ENCODE measurements at places on chromosomes 3 and 15.

GRCh38 chr3:16990163-16990562 is 105.4 kb downstream of the PLCL2 start:
- no peak for DNase-seq
- peaks cover 5% of the 10 kb centered on the region for H3K4me1 ChIP-seq
- no peaks in the 10 kb centered on the region for H3K36me3 ChIP-seq
- H3K27me3 ChIP-seq, result no peaks in the 10 kb centered on the region
- no peak overlapping the region for H3K4me3 ChIP-seq

DNA sequence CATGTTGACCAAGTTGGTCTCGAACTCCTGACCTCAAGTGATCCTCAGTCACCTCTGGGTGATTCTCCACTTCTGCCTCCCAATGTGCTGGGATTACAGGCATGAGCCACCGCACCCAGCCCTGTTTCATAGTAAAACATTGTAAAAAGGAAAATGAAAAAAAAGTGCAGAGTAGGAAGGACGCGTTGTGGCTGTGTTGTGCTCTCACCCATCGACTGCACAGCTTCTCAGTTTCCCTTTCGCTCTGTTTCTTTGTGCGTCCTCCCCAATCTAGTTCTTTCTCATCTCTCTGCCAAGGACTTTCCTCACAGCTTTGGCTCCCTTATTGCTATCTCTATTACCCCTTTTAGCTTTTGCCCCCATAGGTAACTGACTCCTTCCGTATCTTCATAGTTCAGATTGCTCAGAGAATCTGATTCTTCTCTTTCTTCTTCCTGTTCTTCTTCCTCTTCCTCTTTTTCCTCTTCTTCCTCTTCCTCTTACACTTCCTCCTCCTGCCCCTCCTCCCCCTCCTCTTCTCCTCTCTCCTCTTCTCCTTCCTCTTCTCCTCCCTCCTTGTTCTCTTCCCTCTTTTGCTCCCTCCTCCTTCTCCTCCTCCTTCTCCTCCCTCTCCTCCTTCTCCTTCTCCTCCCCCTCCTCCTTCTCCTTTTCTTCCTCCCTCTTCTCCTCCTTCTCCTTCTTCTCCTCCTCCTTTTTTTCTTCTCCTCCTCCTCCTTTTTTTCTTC is 81.1 kb upstream of the VGLL4 start:
- peaks cover 2% of the 10 kb centered on the region for H3K36me3 ChIP-seq
- H3K27ac ChIP-seq, result no peak overlapping the region
- peaks cover 13% of the 10 kb centered on the region for H3K4me1 ChIP-seq
- H3K27me3 ChIP-seq, result peaks cover 18% of the 10 kb centered on the region
- DNase-seq, result no peak
- H3K4me3 ChIP-seq, result no peak overlapping the region

DNA sequence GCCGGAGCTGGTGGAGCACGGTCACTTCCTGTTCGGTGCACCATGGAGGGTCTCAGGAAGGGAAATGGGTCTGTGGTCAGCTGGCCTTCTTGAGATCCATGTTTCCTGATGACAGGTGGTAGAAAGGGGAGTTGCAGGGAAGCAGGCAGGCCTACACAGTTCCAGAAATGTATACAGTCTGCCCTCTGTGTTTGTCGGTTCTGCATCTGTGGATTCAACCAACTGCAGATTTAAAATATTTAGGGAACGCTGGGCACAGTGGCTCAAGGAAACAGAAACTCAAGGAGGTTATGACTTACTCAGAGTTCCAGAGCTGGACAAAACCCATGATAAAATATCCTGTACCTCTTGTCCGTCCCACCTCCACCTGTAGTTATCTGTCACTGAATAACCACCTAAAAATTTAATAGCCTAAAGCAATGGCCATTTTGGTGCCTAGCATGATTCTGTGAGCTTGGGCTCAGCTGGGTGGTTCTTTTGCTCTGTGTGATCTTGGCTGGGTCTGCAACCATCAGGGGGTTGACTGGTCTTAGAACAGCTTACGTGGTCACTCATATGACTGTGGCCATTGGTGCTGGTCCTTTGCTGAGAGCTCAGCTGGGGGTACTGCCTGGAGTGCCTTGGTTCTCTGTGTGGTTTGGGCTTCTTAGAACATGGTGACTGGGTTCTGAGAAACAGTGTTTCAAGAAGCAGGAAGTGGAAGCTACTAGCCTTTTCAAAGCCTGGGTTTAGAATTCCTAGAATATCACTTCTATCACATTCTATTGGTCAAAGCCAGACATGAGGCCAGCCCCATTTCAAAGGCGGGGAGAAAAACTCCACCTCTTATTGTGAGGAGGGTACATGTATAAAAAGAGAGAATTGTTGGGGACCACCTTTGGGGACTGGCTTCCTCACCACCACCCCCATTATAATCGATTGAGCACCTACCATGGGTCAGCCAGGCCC is 239.7 kb upstream of the BHLHE40 start:
- H3K27me3 ChIP-seq, result no peaks in the 10 kb centered on the region
- peaks cover 22% of the 10 kb centered on the region for H3K36me3 ChIP-seq
- no peak overlapping the region for H3K4me3 ChIP-seq
- peak overlapping the region; percentile 63 for H3K27ac ChIP-seq
- H3K4me1 ChIP-seq, result peaks cover 64% of the 10 kb centered on the region

DNA sequence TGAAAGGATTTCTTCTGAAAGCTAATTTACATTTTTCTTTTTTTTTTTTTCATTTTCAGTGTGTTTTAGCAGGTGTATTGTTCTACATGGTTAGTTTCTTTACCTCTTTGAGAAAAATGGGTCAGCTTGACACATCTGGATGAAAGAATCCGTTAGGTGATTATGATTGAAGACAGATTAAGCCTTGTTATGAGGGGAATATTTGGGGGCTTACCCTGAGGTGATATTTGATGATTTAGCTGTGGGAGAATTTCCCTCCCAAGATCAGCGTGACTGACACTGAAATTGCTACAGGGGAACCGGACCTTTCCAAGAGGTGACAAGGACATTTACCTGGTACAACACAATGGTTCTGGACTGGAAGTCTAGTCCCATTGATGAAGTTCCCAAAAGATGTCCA is 147.5 kb downstream of the NFKBIZ start:
- no peak for DNase-seq
- no peaks in the 10 kb centered on the region for H3K36me3 ChIP-seq
- H3K4me3 ChIP-seq, result no peak overlapping the region
- H3K4me1 ChIP-seq, result peaks cover 48% of the 10 kb centered on the region
- H3K27ac ChIP-seq, result no peak overlapping the region

GRCh38 chr3:9185701-9186100 is 63.7 kb downstream of the SRGAP3 start:
- no peak overlapping the region for H3K27ac ChIP-seq
- DNase-seq, result no peak
- no peak overlapping the region for H3K4me3 ChIP-seq
- peaks cover 26% of the 10 kb centered on the region for H3K27me3 ChIP-seq

- H3K4me1 ChIP-seq, result peaks cover 57% of the 10 kb centered on the region
- H3K27ac ChIP-seq, result peak overlapping the region; percentile 74
- no peaks in the 10 kb centered on the region for H3K36me3 ChIP-seq
- no peak overlapping the region for H3K4me3 ChIP-seq
Measured at GRCh38 chr3:156776871-156777270, 49.3 kb upstream of the LEKR1 start.

DNA sequence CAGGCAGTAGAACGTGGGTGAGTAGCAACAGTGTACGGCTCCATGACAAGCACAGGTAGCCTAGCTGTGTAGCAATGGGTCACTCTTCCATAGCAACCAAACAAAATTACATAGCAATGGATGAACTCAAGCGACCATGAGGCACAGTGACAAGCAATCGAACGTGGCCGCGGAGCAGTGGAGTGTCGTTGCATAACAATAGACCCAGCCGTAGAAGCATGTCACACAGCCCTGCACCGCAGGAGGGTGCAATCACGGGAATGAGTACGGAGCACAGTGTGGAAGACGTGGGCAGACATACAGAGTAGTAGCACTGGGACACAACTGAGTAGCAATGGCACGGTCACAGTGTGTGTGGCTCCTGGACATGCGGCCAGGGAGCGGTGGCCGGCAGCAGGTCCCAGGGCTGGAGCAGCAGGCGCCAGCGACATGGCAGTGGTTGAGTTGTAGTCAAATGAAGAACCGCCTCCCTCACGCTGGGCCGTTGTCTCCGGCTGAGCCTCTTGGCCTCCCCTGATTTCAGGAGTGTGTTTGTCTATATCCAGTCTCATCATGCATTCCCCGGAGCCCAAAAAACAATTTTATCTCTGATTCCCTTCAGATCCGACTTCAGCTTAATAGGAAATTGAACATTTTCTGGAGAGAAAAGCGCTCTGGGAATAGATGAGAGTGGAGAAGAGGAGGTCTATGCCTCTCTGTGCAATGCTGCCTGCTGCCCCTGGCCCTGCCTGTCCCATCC is 64.1 kb downstream of the CCDC33 start:
- no peak overlapping the region for H3K4me3 ChIP-seq
- H3K4me1 ChIP-seq, result peaks cover 9% of the 10 kb centered on the region
- no peak for DNase-seq
- H3K27me3 ChIP-seq, result peaks cover 47% of the 10 kb centered on the region

- no peak for DNase-seq
- peaks cover 48% of the 10 kb centered on the region for H3K4me1 ChIP-seq
- no peaks in the 10 kb centered on the region for H3K36me3 ChIP-seq
- no peaks in the 10 kb centered on the region for H3K27me3 ChIP-seq
- no peak overlapping the region for H3K4me3 ChIP-seq
Measured at GRCh38 chr3:178203650-178204049, 332.6 kb upstream of the KCNMB2 start.

DNA sequence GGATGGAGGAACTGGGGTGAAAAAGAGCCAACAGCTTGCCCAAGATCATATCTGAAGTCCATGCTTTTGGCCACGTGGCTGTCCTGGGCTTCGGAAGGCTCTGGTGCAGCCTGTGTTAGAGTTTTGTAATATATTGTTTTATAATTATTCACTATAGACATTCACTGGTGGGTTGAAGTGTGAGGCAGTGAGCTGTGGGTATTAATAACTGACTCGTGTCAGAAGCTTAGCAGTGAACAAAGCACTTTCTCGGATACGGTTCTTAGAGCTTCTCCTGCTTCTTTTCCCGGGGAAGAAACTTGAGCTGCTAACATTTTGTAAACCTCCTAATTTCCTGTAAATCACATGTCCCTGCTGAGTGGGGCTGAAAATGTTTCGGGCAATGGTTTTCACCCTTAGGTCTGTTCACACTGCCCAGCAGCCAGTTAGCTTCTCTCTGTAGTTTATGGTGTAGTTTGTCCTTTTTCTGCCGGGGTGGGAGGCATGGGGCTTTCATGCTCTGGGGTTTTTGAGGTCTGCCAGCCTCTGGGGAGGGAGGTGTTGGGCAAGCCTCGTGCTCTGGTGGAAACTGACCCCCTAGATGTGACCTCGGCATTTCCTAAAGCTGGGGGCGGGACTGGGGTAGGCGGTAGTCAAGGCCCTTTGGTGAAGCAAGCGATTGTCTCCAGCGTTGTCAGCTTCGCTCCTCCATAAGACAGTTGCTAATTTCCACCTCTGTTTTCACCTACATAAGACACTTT is 1.7 kb downstream of the MRAS start:
- peak overlapping the region; percentile 87 for H3K27ac ChIP-seq
- no peaks in the 10 kb centered on the region for H3K36me3 ChIP-seq
- H3K27me3 ChIP-seq, result no peaks in the 10 kb centered on the region
- no peak for DNase-seq
- H3K4me1 ChIP-seq, result peaks cover 41% of the 10 kb centered on the region
- peak overlapping the region; percentile 80 for H3K4me3 ChIP-seq

DNA sequence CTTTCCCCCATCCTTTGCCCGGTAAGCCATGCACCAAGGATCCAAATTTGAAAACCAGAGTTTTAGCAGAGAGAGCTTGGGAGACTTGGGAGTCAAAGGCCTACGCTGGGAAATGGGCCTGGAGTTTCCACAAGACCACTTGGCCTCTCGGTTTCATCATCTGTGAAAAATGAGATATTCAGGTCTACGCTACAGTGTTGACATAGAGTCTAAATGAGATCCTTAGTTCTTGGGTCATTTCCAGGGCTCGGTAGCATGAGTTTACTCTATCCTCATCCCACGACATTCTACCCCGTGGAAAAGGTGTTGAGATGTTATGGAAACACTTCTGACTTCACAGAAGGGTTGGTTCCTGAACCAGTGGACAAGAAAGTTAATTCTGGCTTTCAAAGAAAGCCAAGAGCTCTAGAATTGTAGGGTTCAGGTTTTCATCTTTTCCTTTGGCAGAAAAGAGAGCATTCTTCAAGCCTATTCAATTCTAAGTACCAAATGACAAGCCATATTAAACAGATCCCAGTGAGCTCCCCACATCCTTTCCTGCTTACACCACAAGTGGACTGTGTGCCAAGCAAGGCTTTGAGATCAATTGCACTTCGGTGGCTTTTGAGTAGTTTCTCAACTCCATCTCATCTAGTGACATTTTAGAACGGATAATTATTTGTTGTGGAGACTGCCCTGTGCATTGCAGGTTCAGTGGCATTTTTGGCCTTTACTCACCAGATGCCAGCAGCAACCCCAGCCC is 219.7 kb downstream of the SLCO3A1 start:
- no peak for DNase-seq
- H3K4me3 ChIP-seq, result no peak overlapping the region
- H3K4me1 ChIP-seq, result peaks cover 12% of the 10 kb centered on the region
- H3K36me3 ChIP-seq, result no peaks in the 10 kb centered on the region
- H3K27me3 ChIP-seq, result peaks cover 5% of the 10 kb centered on the region
- no peak overlapping the region for H3K27ac ChIP-seq

- H3K27ac ChIP-seq, result no peak overlapping the region
- peaks cover 9% of the 10 kb centered on the region for H3K36me3 ChIP-seq
- DNase-seq, result no peak
- H3K27me3 ChIP-seq, result no peaks in the 10 kb centered on the region
Measured at GRCh38 chr3:150588027-150588830, 14.9 kb upstream of the SELENOT start.

- H3K4me1 ChIP-seq, result peaks cover 6% of the 10 kb centered on the region
- H3K27me3 ChIP-seq, result no peaks in the 10 kb centered on the region
- no peak for DNase-seq
Measured at GRCh38 chr3:119792270-119792669, 10.4 kb downstream of the NR1I2 start.

GRCh38 chr15:45114751-45115085 is 592 bp downstream of the DUOXA2 start:
- DNase-seq, result no peak
- peaks cover 51% of the 10 kb centered on the region for H3K27me3 ChIP-seq
- H3K4me3 ChIP-seq, result no peak overlapping the region
- H3K27ac ChIP-seq, result no peak overlapping the region
- peaks cover 2% of the 10 kb centered on the region for H3K36me3 ChIP-seq

GRCh38 chr3:124467980-124468902 is 262.0 kb upstream of the UMPS start:
- H3K36me3 ChIP-seq, result peaks cover 4% of the 10 kb centered on the region
- no peak for DNase-seq
- no peak overlapping the region for H3K4me3 ChIP-seq
- H3K4me1 ChIP-seq, result peaks cover 2% of the 10 kb centered on the region
- H3K27me3 ChIP-seq, result no peaks in the 10 kb centered on the region

All from chondrocyte (in vitro differentiated cells).